Choroid plexus epithelial cell (primary cell): ENCODE measurements at places on chromosomes 5 and 9.

DNA sequence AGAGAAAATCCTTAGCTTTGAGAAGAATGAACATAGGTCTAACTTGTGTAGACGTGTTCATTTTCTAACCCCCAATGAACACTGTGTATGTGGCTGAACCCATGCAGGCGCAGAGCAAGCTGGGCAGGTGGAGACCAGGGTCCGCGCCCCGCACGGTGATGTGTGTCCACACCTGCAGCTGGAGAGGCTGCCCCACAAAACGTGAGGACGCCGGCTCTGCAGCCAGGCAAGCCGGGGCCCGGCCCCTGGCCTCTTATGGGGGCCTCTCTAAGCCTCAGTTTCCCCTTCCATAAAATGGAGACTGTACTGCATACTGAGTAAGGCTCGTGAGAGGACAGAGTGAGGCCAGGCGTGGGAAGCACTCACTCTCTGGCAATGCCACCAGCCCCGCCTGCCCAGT lies 124.7 kb upstream of the RAPGEF1 start:
- DNase-seq: no peak

GRCh38 chr5:145198525-145199260 lies 636.4 kb downstream of the PRELID2 start:
- DNase-seq: no peak

GRCh38 chr5:67246108-67246507 lies 49.5 kb upstream of the CD180 start:
- DNase-seq: peak; percentile 96

- DNase-seq: no peak
These were observed 3.8 kb upstream of the MIGA2 start for GRCh38 chr9:129032541-129033159.

DNA sequence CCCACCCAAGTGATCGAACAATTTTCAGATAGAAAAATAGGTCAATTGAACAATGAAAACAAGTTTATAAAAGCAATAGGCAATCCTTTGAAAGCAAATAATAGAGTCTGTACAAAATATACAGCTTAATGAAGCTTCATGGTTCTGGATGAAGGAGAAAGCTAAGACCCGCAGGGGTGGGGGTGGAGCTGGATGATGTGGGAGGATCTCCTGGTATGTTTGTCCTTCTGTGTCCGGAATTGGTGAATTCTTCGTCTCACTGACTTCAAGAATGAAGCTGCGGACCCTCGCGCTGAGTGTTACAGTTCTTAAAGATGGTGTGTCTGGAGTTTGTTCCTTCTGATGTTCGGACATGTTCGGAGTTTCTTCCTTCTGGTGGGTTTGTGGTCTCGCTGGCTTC lies 149.9 kb downstream of the NXNL2 start:
- DNase-seq: no peak

DNA sequence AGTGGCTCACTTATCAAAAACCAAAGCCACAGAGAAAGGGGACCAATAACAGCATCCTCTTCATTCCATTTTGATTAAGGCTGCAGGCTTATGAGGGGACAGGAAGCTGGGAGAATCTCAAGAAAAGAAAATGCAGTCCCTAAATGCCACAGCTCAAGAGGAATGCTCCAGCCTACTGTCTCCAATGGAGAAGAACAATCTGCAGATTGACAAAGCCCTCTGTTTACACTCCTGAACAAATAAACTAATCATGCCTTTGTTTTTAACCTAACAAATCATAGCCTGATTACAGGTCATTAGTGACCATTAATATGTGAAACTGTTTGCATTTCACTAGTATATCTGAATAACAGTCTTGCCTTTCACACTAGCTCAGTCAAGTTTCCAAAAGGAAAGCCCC lies 26.5 kb downstream of the PPP2R2B start:
- DNase-seq: no peak

DNA sequence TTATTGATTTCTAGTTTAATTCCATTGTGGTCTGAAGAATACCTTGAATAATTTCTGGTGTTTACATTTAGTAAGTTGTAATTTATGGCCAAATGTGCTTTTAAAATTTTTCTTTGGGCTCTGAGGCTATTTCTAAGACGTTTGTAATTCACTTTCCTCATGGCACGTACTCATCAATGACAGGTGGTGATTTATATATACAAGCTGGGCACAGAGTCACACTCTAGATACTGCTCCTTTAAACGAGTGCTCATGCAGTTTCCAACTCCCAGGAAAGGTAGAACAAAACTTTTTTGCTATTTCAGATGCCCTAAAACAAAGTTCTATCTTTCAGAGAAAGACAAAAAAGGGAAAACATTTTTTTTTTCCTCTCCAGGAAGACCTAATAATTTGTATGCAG lies 146.9 kb downstream of the AUH start:
- DNase-seq: no peak

GRCh38 chr5:121027636-121028035 lies 563.5 kb downstream of the PRR16 start:
- no peak for DNase-seq

- DNase-seq: peak; percentile 89
These were observed 51.9 kb upstream of the ZSWIM6 start for GRCh38 chr5:61280205-61280604.

- no peak for DNase-seq
These were observed 112.3 kb upstream of the CXCL14 start for GRCh38 chr5:135691044-135691443.

DNA sequence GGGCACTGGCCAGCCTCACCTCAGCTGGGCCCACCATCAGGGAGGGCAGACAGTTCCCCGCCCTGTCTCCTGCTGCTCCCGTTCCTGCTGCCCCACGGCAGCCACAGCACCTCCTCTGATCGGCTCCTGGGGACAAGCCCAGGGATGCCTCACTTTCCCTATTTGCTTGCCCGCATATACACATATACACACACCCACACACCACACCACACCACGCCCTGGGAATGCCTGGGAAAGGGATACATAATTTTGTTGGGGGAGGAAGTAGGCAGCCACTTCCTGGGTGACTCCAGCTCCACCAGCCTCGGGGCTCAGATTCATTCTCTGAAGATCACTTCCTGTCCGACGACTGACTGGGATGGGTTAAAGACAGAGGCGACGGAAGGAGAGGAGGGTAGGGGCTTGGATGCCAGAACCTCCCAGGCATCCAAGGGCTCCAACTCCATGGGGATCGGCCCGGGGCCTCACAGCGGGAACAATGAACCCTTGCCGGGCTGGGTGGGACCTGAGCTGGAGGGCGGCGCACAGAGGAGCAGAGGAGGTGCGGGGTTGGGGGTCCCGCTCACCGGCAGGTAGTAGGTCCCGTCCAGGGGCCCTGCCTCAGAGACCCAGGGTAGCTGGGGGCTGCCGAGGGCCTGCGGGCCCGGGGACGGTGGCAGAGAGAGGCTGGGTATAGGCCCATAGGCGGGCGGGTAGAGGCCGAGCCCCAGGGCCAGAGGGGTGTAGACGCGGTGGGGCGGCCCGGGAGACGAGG lies 2.0 kb upstream of the MZB1 start:
- DNase-seq: no peak

DNA sequence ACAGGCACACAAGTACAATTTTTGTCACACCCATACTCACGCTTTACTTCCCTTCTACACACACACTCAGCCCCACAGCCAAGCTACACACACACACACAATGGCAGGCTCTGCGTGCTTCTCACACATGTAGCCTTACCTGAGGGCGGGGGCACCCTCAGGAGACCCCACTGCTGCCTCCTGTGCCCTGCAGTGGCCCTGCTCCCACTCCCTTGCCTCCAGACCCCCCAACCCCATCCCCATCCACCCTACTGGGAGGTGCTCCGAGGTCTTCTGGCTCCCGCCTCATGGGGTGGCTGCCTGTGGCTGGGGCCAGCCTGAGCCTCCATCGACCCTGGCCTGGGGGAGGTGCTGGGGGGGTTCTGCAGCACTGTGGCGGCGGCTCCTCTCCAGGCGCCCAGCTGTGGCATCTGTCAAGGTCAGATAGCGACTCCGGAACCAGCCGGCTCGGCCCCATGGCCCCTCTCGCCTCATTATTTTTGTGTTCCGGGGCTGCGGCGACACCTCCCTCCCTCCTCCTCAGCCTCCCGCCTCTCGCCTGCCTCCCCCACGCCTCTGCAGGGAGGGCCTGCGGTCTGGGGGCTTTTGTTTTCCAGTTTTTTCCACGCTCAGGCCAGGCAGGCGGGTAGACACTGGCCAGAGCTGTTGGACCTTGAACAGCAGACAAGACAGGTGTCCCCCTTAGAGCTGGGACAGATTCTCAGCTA lies 21.7 kb downstream of the CXXC5 start:
- DNase-seq: no peak

DNA sequence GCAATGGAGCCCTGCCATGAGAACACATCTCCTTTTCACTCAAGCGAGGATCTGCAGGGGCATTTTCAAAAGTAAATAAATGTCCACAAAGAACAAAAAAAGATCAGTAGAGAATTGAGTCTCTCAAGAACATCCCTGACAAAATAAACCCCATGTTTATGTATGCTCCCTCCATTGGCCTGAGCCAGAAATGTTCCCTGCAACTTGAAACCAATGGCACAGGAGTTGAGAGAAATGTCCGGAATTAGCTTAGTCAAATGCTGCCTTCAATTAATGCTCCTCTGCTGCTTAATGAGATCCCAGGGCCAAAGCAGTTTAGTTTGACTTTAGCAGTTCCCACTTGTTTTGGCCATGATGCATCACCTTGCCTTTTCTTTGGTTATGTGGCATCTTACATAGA lies 238.3 kb downstream of the EBF1 start:
- no peak for DNase-seq

DNA sequence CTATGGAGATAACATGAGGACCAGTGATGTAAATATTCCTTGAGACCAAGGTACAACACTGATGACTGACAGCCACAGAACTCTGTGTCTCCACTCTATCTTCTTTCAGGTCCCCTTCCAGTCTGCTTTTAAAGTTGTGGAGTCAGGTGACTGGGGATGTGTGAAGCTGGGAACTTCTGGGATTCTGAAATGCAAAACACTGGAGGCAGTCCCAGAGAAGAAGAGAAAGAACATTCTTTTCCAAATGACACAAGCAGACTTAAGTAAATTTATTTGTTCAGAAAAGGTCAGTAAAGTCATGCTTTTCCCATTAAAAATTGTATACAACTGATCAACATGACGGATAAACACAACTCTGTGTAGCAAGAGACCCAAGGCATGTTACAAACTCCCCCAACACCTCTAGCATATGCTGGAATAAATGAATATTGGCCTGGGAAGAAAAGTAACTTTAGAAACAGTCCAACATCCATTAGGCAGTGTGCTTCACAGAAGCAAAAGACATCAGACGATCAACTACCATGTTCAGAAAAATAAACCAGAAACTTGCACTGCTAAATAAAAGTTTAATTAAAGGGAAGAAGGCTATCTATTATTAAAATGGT lies 92.4 kb upstream of the IFNK start:
- DNase-seq: no peak

DNA sequence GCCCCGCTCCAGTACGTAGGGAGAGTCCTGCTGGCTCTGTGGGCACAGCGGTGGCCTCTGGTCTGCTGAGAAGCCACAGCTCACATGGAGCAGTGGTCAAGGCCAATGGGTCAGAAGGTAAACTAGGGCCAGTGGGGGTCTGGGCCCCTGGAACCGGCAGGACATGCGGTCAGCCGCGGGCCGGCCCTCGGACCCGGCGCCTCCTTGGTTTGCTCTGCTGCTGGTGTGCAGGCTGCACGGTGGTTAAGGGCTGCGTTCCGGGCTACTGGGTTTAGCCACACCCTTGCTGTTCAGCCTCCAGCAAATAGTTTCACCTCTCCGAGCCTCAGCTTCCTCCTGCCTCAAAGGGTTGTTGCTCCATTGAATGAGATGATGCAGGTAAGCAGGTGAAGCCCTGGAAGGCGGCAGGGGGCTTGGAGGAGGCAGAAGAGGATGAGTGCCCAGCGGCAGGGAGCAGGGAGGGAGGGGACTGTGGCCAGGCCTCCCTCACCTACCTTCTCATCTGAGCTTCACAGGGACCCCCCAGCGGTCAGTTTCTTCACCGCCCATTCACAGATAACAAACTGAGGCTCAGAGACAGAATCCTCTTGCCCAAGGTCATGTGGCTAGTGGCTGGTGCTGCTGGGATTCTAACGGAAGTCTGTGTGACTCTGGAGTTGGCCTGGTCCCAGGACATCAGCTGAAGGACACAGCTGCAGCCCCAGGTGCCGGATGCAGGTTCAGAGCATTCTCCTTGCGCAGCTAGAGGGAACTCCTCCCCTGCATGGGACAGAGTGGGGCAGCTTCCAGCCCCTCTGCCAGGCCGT lies 3.7 kb upstream of the COL5A1 start:
- DNase-seq: no peak

DNA sequence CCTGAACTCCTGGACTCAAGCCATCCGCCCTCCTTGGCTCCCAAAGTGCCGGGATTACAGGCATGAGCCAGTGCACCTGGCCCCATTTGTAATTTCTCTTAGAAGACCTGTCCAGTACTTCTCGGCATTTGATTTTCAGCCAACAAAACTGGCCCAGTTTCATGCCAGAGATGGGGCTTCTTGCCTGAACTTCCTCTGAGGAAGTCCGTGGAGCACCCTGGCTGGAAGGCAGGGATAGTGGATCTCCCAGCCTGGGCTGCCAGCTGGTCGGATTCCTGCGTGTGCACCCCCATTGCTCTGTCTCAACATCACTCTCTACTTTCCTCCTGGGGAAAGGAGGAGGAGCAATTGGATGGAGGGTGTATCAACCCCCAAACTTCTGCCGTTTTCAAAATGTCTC lies 39.0 kb downstream of the FAM78A start:
- no peak for DNase-seq

DNA sequence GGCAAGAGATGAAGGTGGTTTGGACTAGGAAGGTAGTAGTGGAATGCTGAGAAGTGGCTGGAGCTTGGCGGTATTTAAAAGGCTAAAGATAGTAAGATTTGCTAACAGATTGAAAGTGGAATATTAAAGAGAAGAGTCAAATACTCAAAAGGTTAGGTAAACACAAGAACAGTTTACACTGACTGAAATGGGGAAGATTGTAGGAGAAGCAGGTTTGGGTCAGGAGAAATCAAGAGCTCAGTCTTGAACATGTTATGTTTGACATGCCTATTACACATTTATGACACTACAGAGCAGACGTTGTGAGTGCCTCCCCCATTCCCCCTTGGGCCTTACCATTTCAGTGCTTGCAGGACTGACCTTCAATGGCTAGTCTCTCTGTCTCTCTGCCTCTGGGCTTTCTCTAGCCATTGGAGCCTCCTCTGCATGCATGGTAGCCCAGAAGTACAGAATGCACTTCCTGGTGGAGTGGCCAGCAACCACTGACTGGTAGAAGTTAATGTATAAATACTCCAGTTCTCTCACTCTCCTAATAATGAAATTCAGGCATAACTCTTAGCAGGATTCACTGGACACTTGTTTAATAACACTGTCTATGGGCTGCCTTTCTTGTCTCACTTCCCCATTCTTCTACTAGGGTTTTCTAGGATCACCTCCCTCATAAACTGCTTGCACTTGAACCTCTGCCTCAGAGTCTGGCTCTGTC lies 56.8 kb downstream of the HMGCS1 start:
- DNase-seq: no peak

DNA sequence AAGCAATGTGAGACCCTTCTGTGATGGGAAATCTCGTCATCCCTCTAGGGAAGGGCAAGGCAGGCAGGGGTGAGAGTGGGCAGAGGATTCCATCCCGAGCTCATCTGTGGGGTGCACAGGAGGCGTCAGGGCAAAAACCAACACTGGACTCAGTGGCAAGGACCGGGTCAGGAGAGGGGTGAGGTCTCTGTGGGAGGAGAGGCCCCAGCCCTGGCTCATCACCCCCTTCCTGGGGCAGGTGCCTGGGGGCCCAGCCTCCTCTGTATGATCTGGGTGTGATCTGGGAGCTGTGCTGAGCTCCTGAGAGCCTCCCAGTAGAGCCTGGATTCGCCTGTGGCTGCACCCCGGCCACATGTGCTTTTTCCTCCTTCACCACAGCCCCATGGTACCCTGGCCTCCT lies 597 bp downstream of the SPATA31E1 start:
- DNase-seq: no peak

GRCh38 chr9:129347316-129348120 lies 169.5 kb upstream of the IER5L start:
- peak; percentile 80 for DNase-seq
